ENCODE measurements at places on chromosomes 5 and 9.

- DNase-seq: no peak
Measured at GRCh38 chr5:28576022-28576421, 1537.6 kb upstream of the CDH9 start.

DNA sequence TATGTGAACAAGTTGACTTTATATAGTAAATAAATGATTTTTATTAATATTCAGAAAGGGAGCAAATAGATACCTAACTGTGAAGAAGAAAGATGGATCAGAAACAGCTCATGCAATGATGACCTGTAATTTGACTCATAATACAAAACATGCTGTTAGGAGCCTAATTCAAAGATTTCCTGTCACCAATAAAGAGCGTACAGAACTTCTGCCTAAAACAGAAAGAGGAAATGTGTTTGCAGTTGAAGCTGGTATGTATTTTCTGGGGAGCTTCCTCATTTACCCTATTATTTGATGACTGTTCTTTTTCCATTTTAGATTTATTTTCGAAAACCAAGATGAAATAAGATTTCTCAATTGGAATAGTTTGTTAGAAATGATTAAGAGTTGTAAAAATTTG lies 11.4 kb downstream of the YTHDC2 start:
- DNase-seq: no peak

DNA sequence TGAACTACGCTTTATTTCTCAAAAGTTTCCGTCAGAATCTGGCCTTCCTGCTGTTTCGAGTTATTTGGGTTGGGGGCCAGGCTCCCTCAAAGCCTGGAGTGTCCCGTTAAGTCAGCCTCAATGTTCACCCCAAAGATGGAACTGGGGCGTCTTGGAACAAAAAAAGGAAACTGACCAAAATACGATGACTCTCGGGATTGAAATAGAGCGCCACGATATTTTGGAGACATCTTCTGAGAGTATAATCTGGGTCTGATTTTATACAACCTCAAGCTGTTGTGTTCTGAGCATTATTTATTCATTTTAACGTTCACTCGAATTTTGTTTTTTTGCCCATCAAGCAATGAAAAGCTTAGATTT lies 28.1 kb downstream of the TLX3 start:
- no peak for DNase-seq

DNA sequence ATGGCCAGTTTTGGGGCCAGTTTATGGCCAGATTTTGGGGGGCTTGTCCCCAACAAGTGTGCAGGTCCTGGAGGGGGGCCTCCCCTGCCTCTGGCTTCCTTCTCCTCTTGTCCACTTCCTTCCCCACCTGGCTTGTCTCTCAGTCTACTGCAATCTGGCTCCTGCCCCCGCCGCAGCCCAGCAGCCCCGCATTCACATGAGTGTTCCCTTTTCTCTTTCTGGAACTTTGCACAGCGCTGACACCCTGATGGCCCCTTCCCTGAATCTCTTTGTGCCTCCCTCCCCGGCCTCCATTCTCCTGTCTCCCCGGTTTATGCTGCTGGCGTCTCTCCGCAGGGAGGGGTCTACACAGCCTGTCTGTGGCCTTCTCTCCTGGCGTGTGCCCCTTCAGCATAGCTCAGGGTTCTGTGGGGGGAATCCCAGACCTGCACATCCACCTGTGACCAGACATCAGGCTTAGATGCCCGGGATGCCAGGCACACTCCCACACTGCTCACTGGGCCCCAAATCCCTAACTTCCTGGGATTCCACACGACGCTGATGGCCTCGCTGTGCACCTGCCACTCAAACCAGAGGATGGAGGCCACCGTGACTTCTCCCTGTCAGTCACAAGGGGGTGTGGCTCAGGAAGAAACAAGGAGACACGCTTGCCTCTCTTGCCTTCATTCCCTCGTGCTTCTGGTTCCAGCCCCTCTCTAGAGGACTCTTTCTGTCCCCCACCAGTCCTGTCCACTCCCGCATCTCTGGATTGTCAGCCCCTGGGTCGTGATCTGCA lies 17.5 kb downstream of the TRIP13 start:
- DNase-seq: no peak

GRCh38 chr9:135582966-135583687 lies 21.6 kb downstream of the PAEP start:
- no peak for DNase-seq

DNA sequence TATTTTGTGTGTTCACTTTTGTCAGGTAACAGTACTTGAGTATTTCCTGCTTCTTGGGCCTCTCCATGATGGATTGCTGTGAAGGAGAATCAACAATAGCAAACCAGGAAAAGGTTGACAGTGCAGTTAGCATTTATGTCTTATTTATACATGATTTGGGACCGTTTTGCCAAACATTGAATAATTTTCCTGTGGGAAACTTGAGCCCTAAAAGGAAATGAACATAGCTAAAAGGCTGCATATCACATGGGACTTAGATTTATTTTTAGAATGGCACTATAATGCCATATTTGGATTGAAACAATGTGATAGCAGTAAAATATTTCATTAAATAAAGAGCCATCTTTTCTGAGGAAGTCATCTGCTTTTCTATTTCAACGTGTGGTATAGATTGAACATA lies 15.3 kb downstream of the GPR21 start:
- DNase-seq: no peak

DNA sequence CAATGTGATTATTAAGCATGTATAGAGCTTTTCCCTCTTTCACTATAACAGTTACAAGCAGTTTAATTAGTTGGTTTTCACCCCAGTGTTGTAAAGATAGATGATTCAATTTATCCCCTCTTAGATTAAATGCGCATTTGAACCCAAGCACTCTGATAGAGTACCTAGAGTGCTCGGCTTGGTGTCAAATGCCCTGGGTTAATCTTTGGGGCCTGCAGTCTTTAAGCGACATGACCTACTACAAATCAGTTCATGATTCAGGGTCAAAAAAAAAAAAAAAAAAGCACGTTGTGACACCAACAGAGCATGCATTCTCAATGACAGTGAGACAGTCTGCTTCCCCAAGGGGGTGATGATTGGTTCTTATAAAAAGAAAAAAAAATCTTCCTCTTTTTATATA lies 375.3 kb downstream of the BRINP1 start:
- DNase-seq: no peak

- DNase-seq: no peak
Measured at GRCh38 chr5:36360307-36360706, 58.6 kb upstream of the RANBP3L start.

DNA sequence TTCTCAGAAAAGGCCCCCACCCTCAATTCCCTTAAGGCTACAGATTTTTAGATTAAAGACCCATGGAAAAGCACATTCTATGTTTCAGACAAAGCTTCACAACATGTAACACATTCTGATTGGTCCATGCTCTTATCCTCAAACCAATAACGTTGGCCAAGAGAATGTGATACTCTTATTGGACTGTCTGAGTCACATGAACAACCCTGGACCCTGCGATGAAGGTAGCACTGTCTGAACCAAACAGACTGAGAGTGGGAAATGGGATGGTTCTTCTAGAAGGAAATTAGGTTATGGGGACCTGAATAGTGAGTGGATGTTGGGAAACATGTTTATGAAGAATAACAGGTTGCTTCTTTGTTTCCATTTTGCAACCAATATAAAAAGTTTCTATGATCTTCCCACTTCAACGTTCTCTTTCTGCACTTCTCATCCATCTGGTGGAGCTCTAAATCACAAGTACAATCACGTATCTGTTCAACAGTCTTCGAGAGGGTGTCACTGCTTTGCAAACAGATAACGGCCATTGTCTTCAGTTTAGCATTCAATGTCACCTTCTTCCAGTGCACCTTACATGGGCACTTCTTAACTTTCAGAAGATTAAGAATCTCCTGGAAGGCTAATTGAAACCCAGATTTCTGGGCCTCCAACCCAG lies 81.6 kb downstream of the PTCH1 start:
- no peak for DNase-seq

- DNase-seq: no peak
Measured at GRCh38 chr5:147557876-147558745, 48.2 kb upstream of the DPYSL3 start.

GRCh38 chr5:115262011-115262320 lies 711 bp downstream of the PGGT1B start:
- DNase-seq: no peak

DNA sequence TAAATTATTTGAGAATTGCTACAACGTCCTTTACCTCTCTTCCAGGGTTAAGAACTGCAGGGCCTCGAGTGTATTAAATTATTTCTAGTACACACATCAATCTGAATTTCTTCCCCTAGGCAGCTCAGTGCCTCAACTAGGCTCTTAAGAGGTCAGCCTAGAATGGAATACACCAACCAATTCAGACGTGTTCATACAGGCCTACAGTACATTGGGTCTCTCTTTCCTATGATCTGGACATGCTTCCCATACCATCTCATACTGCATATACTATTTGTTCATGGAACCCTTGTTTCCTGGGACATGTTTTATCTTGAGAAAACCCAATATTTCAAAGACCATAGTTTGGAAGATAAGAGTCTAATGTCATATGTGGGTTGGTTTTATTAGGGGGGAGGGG lies 434.1 kb upstream of the WWC1 start:
- DNase-seq: no peak

GRCh38 chr9:131759017-131759647 lies 19.3 kb upstream of the RAPGEF1 start:
- DNase-seq: no peak

DNA sequence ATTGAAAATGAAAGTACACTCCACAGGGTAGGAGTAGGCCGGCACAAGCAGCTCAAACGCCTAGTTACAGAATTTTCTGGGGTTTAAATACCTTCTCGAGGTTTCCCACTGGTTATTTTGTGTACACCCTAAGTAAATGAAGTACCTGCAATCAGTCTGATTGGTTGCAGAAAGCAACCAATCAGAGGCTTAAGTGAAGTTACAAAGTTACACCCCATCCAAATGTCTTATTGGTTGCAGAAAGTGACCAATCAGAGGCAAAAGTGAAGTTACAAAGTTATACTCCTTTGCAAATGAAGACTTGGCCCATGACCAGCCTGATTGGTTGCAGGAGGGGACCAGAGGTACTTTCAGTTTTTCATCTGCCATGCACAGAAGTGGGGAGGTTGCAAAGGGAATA lies 33.2 kb upstream of the ERAP2 start:
- no peak for DNase-seq

GRCh38 chr5:68747521-68747920 lies 346.3 kb upstream of the SLC30A5 start:
- no peak for DNase-seq

DNA sequence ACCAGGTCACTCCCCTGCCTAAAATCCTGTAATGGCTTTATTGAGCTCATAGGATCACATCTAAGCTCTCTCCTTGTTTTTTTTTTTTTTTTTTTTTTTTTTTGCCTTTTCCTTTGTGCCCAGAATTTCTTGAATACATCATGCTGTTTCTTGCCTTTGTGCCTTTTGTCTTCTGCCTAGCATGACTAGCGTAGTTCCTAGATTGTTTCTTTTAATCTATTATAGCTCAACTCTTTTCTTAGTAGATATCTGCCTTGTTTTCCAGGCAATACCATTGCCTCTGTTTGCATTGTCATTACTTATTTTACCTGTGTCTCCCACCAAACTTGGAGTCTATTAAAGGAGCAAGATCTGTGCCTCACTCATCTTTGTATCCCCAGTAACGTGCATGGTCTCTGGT lies 106.1 kb upstream of the C9orf72 start:
- DNase-seq: no peak

DNA sequence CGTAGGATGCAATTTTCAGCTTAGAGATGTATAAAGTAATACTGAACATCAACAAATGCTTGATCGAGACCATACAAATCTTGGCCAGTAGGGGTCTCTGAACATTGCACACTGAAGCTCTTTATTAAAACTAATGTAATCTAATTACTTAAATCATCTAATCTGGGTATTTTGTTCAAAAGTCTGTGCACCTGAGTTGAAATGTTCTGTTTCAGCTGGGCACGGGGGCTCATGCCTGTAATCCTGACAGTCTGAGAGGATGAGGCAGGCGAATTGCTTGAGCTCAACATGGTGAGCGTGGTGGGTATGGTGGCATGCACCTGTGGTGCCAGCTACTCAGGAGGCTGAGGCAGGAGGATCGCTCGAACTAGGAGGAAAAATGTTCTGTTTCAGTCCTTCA lies 41.0 kb downstream of the ESM1 start:
- DNase-seq: peak; percentile 16

GRCh38 chr9:124652615-124653393 lies 118.3 kb downstream of the NR6A1 start:
- no peak for DNase-seq

DNA sequence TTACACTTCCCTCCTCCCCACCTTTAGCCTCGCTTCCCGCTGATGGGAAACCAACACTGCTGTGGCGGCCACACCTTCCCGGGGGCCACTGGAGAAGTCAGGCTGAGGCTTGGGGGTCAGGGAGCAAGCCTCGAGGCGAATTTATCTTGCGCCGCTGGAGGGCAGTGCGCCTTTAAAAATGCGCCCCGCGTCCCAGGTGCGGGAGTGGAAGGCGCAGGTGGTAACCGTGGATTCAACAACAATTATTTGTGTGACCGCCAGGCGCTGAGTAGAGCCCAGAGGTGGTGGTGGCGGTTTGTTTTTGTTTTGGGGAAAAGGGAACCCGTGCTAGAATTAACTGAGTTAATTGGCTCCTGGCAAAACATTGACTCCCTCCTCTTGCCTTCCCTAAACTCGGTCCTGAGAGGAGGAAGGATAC lies 1.1 kb downstream of the CFAP77 start:
- DNase-seq: peak; percentile 43

DNA sequence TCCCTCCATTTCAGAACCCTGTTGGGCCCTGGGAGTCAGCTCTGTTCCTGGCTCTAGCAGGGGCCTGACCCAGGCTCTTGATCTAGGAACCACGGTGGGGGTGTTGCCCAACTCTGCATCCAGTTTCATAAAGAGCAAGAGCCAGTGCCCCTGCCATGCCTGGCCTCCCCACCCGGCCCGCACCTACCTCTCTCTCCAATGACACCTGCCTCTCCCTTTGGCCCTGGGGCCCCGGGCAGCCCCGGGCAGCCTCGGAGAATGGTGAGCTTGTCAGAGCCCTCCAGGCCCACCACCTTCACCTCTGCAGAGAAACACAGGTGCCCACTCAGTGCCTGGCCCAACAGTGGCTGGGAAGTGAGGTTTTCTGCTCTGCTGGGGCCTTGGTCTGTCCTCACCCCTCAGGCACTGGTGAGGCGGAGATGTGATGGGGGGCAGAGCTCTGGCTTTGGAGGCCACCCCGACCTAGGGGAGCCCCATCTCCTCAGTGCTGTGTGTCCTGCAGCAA lies 1.5 kb downstream of the FCN1 start:
- DNase-seq: no peak

- DNase-seq: no peak
Measured at GRCh38 chr5:14954616-14955343, 83.2 kb upstream of the ANKH start.

GRCh38 chr5:102718819-102719218 lies 36.3 kb upstream of the PAM start:
- no peak for DNase-seq

DNA sequence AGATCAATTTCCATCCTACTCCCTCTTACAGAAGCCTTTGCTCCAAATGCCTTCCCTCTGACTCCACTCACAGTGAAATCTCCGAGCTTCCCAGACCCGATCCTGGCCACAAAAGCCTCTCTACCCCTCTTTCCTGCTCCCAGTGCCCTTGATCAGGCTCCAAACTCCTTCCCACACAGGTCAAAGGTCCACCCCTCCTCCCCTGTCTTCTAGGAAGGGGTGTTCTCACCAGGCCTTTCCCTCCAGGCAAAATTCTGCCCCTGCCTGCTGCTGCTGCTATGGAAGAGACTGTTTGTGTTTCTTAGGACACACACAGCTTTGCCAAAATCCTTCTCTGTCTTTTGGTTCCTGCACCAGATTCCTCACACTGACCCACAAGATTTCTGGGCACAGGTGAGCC lies 85.8 kb upstream of the ALDH1A1 start:
- no peak for DNase-seq
